Pancreas (tissue), 10 donors: ENCODE measurements at places on chromosomes 3 and 15. TPM values are rescaled to one million over a fixed set of nuclear protein-coding genes. Genes with fewer than 3 reads are reported as not detected.

GRAMD2A gene
- total RNA-seq, result not detected

HDC gene
- total RNA-seq, result 0.38 TPM

GOLGA6B gene
- not detected for total RNA-seq

TPM1 gene
- total RNA-seq, result 262 TPM

IL17RB gene
- 4.0 TPM for total RNA-seq

CLSTN2 gene
- total RNA-seq, result 1.9 TPM

LIPC gene
- total RNA-seq, result 1.4 TPM

COL7A1 gene
- 0.64 TPM for total RNA-seq

ASB14 gene
- not detected for total RNA-seq

OSBPL10 gene
- 2.1 TPM for total RNA-seq

APPL1 gene
- 38.5 TPM for total RNA-seq

GASK1A gene
- 4.4 TPM for total RNA-seq

JMJD7 gene
- 12.5 TPM for total RNA-seq

FBXO40 gene
- total RNA-seq, result not detected

PPCDC gene
- total RNA-seq, result 9.0 TPM

NANOGP8 gene
- total RNA-seq, result 0.43 TPM

CMTM8 gene
- 15.2 TPM for total RNA-seq

IGSF11 gene
- 3.2 TPM for total RNA-seq

PP2D1 gene
- not detected for total RNA-seq

GXYLT2 gene
- 6.4 TPM for total RNA-seq

SCN11A gene
- total RNA-seq, result 0.03 TPM

TLE3 gene
- 13.9 TPM for total RNA-seq

FANCD2 gene
- total RNA-seq, result 1.8 TPM

RYR3 gene
- 0.03 TPM for total RNA-seq

CHAC1 gene
- 2.2 TPM for total RNA-seq

THPO gene
- total RNA-seq, result 0.72 TPM

NTRK3 gene
- total RNA-seq, result 0.79 TPM

SEMA3B gene
- total RNA-seq, result 31.6 TPM

ARHGEF3 gene
- total RNA-seq, result 28.6 TPM

MASP1 gene
- total RNA-seq, result 1.3 TPM

PLCH1 gene
- 1.6 TPM for total RNA-seq

RTP3 gene
- not detected for total RNA-seq

FSIP1 gene
- 0.34 TPM for total RNA-seq

FRMD5 gene
- total RNA-seq, result 0.35 TPM

LRRC31 gene
- total RNA-seq, result not detected

TRANK1 gene
- total RNA-seq, result 2.5 TPM

CAMKV gene
- total RNA-seq, result not detected

HESX1 gene
- 0.66 TPM for total RNA-seq

LRRC3B gene
- not detected for total RNA-seq

DUOX2 gene
- total RNA-seq, result 1.1 TPM

GTF2E1 gene
- 9.7 TPM for total RNA-seq

TMEM43 gene
- total RNA-seq, result 16.6 TPM

ARHGEF26 gene
- 4.7 TPM for total RNA-seq

WDR93 gene
- total RNA-seq, result 0.31 TPM

NRROS gene
- total RNA-seq, result 0.60 TPM

SHC4 gene
- total RNA-seq, result 0.17 TPM

GP5 gene
- total RNA-seq, result not detected

CCNB2 gene
- total RNA-seq, result 0.12 TPM

IL17RD gene
- total RNA-seq, result 2.3 TPM

PRR20G gene
- total RNA-seq, result not detected

CEMIP gene
- 0.09 TPM for total RNA-seq

ACVR2B gene
- total RNA-seq, result 4.6 TPM

PHLDB2 gene
- total RNA-seq, result 15.2 TPM
